ENCODE measurements at places on chromosomes 6 and 20. TPM values are rescaled to one million over a fixed set of nuclear protein-coding genes. Genes with fewer than 3 reads are reported as not detected.

DNA sequence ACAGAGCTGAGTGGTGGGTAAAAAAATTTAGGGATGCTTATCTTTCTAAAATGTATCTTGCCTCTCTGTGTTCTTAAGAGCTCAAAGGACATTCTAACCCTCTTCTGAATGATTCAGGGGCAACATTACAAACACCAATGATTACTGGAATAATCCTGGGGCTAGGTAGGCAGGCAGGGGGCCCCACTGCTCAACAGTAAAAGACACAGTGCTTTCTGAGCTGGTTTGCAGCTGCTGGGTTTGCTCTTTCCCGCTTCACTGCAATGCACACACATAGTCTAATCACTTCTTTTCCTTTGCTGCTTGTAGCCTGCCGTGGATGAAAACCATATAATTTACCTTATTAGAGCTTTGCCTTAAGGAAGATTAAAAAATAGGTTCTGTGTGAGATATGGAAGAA lies 23.9 kb downstream of the CLDN20 start:
- no peak for DNase-seq

- DNase-seq = no peak
Measured at GRCh38 chr6:11634948-11635347, 97.4 kb downstream of the TMEM170B start.

GRCh38 chr6:151056230-151056907 lies 183.4 kb upstream of the AKAP12 start:
- DNase-seq = no peak

DNA sequence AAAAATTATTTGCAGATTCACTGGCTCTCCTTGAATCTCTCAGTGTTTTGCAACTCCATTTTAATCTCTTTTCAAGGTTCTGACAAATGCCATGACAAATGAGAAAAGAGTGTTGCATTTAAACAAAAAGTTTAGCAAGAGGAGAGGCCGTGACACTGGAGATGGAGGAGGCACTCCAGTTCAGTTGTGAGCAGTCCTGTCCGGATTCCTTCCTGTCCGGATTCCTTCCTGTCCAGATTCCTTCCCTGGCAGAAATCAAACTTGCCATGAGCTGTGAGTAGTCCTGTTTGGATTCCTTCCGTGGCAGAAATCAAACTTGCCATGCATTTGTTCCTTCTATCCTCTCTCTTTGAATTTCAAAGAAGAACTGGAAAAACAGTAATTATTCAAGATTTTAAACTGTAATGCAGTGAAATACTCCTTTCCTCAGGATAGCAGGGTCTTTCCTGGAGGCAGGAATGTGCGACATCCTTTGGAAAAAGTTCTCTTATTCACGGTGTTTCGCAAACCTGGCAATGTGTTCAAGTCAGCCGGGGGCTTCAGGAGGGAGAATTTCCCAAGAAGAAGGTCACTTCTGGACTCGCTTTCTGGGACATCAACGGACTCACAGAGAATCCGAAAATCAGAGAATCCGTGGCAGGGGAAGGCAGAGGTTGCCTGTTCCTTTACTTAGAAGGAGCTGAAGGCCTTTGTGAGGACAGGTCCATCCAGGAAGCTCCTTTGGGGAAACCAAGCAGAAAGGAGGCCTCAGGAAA lies 48.7 kb upstream of the DACT2 start:
- DNase-seq = no peak

Gene CNR1
- polyA plus RNA-seq = 1.1 TPM

Gene PHIP
- polyA plus RNA-seq = 57.1 TPM

Gene TGM2
- 39.4 TPM for polyA plus RNA-seq

Gene LGSN
- 1.6 TPM for polyA plus RNA-seq

Gene CDSN
- polyA plus RNA-seq = not detected

Data from renal cortex interstitium (tissue), 15 donors.